ENCODE measurements at places on chromosomes 6 and 20. TPM values are rescaled to one million over a fixed set of nuclear protein-coding genes. Genes with fewer than 3 reads are reported as not detected.

EGFL8 gene
- not detected for total RNA-seq

IL17A gene
- not detected for total RNA-seq

PAK5 gene
- total RNA-seq = not detected

OR2B6 gene
- total RNA-seq = not detected

ID1 gene
- 209 TPM for total RNA-seq

EYS gene
- under 0.01 TPM for total RNA-seq

IL20RA gene
- 17.1 TPM for total RNA-seq

FAM50B gene
- 6.5 TPM for total RNA-seq

BEND3 gene
- total RNA-seq = 5.5 TPM

ANKRD66 gene
- total RNA-seq = not detected

CLIC5 gene
- 0.72 TPM for total RNA-seq

E2F1 gene
- total RNA-seq = 0.43 TPM

ADGRF5 gene
- 0.48 TPM for total RNA-seq

SLC12A5 gene
- total RNA-seq = not detected

TTLL9 gene
- total RNA-seq = not detected

PTPRK gene
- total RNA-seq = 42.8 TPM

CALHM5 gene
- under 0.01 TPM for total RNA-seq

OPN5 gene
- total RNA-seq = not detected

MAS1 gene
- under 0.01 TPM for total RNA-seq

PTPRT gene
- under 0.01 TPM for total RNA-seq

PMEPA1 gene
- total RNA-seq = 86.0 TPM

CRYBG1 gene
- total RNA-seq = 46.5 TPM

MUCL3 gene
- total RNA-seq = not detected

EEF1A2 gene
- total RNA-seq = 0.96 TPM

RHAG gene
- total RNA-seq = not detected

DEFB124 gene
- not detected for total RNA-seq

NR2E1 gene
- total RNA-seq = not detected

PROCR gene
- 122 TPM for total RNA-seq

MYT1 gene
- total RNA-seq = not detected

TAGAP gene
- total RNA-seq = not detected

CCR6 gene
- not detected for total RNA-seq

LY6G6C gene
- not detected for total RNA-seq

C6orf141 gene
- total RNA-seq = 11.3 TPM

IPCEF1 gene
- under 0.01 TPM for total RNA-seq

RAET1G gene
- total RNA-seq = 41.3 TPM

DSP gene
- 710 TPM for total RNA-seq

ZFP64 gene
- total RNA-seq = 47.5 TPM

ARMH2 gene
- not detected for total RNA-seq

C6orf15 gene
- not detected for total RNA-seq

ARFGEF3 gene
- total RNA-seq = 8.3 TPM

HLA-DPA1 gene
- 4.5 TPM for total RNA-seq

C20orf202 gene
- total RNA-seq = not detected

SRSF12 gene
- 1.2 TPM for total RNA-seq

DPPA5 gene
- total RNA-seq = not detected

FOXC1 gene
- 6.2 TPM for total RNA-seq

OR14J1 gene
- total RNA-seq = not detected

SYNGAP1 gene
- 1.4 TPM for total RNA-seq

SLC2A10 gene
- total RNA-seq = 19.0 TPM

MLN gene
- not detected for total RNA-seq

MTFR2 gene
- total RNA-seq = 0.64 TPM

FOXS1 gene
- not detected for total RNA-seq

ABCF1 gene
- 25.6 TPM for total RNA-seq

NKAIN4 gene
- 1.2 TPM for total RNA-seq

FAM217B gene
- total RNA-seq = 11.5 TPM

GNRH2 gene
- total RNA-seq = not detected

GRIK2 gene
- 0.21 TPM for total RNA-seq
